ENCODE measurements at places on chromosomes 4 and X.
A peak's percentile ranks its signal among the peaks of the same experiment; 100 is the strongest.

DNA sequence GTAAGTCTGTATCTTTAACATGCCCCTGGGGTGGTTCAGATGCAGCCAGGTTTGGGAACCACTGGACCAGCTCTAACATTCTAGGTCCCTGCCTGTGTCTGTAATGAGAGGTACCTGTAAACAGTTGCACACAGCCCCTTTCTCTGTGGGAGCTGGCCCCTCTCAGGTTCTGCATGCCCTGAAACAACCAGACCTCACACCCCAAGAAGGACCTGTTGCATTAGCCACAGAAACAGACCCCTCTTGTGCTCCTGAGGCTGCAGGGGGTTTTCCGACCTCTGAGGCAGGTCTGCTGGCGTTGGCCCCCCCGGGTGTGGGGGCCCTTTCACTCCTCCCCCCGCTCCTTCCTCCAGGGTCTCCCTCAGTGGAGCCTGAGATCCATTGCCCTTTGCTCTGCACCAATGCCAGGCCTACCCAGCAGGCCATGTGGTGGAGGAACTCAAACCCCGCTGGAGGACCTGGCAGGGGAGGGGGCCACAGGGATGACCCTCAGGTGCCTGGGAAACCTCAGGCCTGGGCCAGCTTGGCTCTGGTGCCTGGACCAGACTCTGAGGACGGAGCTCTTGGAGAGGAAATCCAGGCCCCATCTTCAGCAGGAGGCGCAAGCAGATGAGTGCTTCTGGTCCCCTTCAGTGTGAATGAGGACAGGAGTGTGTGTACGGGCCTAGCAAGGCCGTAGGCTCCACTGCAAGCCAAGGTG lies 61.4 kb upstream of the PJA1 start:
- no peak for DNase-seq

- no peak for DNase-seq
These were observed 90.4 kb downstream of the PHOX2B start for GRCh38 chr4:41658163-41658562.

DNA sequence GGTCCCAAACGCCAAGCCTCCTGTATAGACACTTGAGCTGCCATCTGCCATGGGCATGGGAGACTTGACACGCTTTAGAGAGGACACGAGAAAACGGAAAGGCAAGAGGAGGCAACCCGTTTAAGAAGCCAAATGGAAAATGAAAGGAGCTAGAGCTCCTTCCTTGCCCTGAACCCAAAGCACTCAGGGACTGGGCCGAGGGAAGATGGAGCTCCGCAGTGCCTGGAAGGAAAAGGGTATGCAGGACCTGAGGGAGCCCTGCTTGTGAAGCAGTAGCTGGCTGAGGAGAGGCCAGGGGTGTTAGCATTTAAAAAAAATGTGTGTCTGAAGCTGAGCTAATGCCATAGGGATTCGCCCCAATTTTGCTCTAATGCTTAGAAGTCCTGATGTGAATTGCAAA lies 15.1 kb downstream of the MCF2 start:
- DNase-seq: no peak

- DNase-seq: no peak
These were observed 25.4 kb upstream of the ACSL1 start for GRCh38 chr4:184851200-184851541.

GRCh38 chrX:13115146-13115855 lies 70.9 kb upstream of the FAM9C start:
- DNase-seq: no peak

DNA sequence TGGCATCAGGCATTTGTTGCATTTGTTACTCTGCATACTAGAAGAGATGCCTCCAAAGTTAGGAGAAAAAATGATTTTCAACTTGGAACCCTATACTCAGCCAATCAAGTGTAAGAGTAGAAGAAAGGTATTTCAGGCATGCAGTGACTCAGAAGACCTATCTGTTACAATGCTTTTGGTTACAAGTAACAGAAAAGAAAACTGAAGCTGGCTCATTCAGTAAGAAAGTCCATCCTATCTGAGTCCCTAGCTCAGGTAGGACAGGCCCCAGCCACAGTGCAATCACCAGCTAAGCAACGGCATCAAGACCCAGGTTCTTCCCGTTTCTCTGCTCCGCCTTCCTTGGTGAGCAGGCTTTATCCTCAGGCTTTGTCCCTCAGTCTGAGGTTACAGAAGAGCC lies 23.3 kb downstream of the MECP2 start:
- DNase-seq: peak; percentile 19

DNA sequence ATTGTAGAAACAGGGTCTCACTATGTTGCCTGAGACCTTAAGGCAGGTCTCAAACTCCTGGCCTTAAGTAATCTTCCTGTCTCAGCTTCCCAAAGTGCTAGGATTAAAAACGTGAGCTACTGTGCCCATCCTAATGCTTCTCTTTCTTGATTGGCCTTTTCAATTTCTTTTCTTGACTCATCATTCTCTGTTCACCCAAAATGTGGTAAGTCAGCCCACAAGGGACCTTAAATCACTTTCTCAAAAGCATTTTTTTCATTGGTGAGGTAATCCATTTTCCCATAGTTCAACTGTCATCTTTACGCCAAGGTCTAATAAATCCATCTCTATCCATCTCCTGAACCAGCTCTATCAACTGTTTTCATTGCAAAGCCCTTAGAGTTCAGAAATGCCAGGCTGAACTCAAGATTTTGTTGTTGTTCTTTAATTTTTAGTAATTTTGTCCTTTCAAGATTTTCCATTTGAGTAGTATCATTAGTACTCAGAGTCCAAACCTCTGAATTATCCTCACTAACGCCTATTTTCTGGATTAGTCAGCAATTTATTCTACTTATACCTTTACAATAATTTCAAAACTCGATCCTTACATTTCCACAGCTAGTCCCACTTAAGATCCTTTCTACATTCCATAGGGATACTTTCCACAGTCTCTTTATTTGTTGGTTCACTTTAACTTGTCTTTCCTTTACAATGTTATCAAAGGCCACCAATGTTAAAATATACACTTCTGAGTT lies 528.6 kb downstream of the IL15 start:
- no peak for DNase-seq

DNA sequence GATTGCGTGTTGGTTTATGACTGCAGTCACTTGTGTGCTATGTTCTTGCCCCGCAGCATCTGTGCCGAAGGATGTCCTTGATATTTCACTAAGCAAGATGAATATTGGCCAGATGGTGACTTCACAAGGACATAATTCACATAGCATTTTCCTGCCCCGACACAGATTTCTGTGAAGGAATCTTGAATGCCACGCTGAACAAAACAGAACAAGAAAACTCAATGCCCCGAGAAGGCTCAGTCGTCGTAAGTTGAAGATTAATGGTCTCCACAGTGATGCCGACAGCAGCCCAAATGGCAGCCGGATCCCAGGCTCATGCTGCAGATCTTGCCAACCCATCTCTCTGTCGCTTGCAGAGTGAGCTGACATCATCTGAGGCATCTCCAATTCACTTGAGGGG lies 145.9 kb downstream of the CPEB2 start:
- no peak for DNase-seq

DNA sequence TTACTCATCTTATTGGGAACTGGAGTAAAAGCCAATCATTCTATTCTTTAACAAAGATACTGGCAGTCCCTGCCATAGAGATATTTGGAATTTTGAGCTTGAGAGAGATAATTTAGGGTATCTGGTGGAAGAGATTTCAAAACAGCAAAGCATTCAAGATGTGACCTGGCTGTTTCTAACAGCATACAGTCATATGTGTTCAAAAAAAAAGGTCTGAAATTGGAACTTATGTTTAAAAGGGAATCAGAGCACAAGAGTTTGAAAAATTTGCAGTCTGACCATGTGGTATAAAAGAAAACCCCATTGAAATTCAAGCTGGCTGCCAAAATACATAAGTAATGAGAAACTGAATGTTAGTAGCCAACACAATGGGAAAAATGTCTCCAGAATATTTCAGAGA lies 42.2 kb downstream of the UGT2B10 start:
- DNase-seq: no peak

- DNase-seq: no peak
These were observed 20.6 kb upstream of the SOX3 start for GRCh38 chrX:140525448-140525847.
